Activated CD4-positive, alpha-beta T cell treated with anti-CD3 and anti-CD28 coated beads for 4 hours (primary cell): ENCODE measurements at places on chromosomes 4 and X.

DNA sequence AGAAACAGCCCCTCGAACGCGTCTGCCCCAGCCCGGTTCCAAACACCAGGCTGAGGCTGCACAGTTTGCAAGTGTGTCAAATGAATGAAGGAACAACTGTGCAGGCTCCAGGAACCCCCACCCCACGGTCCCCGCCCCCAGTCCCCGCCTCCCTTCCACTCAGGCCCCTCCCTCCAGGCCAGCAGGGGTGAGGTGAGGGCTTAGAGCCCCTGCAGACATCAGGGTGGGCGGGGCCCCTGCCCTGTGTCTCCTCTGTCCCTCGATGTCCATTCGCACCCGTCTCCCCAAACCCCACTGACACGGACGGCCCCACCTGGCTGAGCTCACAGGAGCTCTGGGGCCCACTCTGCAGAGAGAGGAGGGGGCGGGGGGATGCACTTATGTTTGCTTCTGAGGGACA is 28.5 kb downstream of the TACC3 start:
- no peak for DNase-seq

- no peak for DNase-seq
Observed at GRCh38 chr4:112170451-112170993, 25.3 kb downstream of the FAM241A start.

GRCh38 chr4:88738180-88738579 is 40.6 kb upstream of the NAP1L5 start:
- DNase-seq, result no peak

DNA sequence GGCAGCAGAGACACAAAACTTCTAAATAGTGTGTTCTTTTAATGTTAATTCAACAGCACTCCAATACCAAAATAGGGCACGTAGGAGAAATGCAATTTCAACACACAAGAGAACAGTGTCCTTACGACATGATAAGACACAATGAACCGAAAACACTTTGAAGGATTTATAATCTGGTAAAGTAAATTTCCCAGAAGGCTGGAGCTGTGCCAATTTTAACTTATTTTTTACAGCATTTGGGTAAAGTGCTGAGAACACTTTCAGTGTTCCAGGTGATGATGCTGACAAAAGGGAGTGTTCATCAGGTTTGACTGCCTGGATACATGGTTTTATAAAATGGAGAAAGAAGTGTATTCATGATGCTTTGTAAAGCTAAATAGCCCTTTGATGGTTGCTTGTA is 76.5 kb downstream of the MAPK10 start:
- DNase-seq, result no peak

DNA sequence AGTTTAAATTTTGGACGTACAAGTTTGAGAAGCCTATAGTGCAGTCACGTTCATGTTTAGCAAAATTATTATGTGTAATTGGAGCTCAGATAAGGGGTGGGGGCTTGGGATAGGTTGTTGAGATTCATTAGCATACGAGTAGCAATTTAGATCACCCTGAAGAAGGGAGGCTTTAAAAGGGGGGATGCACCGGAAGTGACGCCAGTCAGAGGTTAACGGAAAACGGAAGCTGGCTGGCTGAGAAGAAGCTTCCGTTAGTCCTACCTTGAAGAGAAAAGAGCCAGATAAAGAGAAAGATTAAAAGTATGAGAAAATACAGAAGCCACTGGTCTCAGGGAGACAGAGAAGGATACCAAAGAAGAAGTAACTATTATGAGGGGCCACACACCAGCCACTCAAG is 1.1 kb upstream of the NXT2 start:
- no peak for DNase-seq

DNA sequence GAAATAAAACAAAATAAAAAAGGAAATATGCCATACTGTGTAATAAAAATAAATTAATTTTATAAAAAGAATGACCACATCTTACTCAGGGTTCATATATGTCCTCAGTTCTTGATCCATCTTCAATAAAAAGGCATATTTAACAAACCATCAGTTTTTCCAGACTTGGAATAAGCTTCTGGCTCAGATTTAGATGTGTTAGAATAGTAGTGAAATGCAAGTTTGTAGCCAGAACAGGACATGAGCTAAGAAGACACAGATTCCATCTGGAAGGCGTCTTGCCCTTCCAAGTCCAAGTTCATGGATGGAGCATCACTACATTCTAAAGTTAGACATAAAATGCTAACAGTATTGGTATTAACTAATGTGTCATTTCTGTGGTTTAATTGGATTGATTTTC is 10.3 kb upstream of the LSM6 start:
- DNase-seq, result no peak

- no peak for DNase-seq
Observed at GRCh38 chrX:46502848-46503247, 42.4 kb downstream of the ZNF674 start.

- DNase-seq, result no peak
Observed at GRCh38 chr4:67101612-67102011, 443.7 kb downstream of the CENPC start.

DNA sequence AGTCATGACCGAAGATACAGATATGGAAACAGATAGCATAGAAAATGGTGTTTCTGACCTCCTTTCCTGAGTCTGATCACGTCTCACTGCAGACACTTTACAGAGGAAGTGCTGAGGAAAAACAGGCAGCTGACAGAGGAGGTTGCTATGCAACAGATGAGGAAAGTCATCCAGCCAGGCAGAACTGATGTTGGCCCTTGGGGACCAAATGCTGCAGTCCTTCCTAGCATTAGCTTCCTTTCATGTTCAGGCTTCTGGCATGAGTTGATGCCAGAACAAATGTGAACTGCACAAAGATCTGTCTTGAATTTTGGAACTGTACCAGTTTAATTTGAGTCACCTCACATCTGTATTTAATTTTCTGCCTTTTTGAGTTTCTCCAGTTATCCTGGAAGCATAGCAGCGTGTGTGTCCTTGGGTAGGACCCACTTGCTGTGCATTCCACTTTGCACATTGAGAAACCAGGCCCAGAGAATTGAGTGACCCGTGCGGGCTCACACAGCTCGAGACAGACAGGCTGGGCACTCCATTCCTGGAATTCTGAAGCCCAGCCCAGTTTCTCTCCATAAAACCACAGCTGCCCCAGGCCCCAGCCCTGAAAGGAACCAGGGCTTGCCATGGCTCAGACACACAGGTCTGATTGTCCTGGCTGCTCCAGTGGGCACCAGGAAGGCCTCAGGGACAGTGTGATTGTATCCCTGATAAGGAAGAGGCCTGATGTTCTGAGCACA is 1.4 kb upstream of the MAGED1 start:
- no peak for DNase-seq

DNA sequence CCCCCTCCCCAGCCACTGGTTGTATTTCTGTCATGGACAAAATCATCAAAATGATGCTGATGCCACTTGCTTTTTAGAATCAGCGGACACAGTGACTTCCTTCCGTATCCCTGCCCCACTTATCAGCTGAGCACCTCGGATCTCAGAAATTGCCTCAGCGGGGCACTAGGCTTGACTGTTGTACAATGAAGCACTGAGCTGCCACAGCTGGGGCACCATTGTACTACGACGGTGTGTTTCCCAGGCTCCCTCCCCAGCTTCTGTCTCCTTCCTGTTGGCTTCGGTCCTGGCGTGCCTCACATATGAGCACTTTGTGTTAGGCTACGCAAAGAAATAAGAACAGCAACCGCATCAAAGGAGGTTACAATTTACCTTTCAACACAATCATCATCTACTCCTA is 82.4 kb downstream of the F11 start:
- DNase-seq, result no peak

DNA sequence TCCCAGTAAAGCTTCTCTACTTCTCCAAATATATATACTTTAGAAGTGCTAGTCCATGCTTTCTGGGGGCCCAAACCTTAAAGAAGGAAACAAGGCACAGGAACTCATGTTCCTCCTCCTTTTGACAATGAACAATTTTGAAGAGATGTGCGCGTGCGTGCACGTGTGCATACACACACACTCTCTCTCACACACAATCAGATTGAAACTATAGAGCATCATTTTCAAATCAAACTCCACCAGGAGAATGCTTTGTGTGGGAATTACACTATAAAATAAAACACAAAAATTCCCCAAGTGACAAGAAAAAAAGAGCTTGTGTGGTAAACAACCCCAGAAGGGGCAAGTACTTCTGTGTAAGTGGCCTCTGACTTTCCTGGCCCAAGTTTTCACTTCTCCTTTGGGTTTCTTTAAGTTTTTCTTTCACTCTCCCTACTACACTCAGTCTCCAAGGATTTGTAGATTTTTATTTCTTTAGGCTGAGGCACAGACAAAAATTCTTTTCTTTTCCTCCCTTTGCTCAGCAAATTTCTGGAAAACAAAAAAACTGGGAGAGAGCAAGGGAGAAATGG is 46.6 kb upstream of the SHISA3 start:
- no peak for DNase-seq

- DNase-seq, result no peak
Observed at GRCh38 chrX:8044947-8045346, 117.7 kb upstream of the PNPLA4 start.

DNA sequence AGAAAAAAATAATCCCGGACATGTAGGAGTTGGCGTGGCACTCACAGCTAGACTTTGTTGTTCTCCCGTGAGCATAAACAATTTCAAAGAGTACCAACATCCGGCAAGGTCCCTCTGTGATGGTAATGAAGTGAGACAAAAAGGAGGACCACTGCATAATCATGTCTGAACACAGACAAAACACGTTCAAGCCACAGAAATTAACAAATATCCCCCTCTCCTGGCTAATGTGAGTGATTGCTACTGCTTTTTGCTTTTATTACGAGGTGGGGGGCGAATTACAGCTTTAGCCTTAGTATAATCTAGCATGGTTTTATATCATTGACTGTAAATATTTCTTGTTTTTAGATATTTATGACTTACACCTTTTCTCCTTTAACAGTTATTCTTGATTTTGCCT is 118.5 kb downstream of the PLS3 start:
- no peak for DNase-seq

- no peak for DNase-seq
Observed at GRCh38 chr4:173252024-173252935, 81.9 kb downstream of the HMGB2 start.

DNA sequence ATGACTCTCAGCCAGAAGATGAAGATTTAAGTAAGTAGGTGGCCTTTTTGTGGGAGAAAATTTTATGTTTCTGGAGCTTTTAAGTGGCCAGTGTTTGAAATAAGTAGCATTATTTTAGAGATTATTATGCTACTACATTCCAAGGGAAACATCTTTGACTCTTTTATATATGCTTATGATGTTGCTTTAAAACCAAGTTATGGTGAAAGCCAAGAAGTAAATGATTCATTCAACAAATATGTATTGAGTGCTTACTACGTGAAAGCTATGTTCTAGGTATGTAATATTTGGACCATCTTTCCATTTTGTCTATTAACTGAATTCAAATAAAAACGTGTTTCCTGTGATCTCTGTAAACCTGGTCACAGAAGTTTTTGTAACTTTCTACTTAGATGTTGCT is 58.3 kb downstream of the ZFX start:
- DNase-seq, result no peak

DNA sequence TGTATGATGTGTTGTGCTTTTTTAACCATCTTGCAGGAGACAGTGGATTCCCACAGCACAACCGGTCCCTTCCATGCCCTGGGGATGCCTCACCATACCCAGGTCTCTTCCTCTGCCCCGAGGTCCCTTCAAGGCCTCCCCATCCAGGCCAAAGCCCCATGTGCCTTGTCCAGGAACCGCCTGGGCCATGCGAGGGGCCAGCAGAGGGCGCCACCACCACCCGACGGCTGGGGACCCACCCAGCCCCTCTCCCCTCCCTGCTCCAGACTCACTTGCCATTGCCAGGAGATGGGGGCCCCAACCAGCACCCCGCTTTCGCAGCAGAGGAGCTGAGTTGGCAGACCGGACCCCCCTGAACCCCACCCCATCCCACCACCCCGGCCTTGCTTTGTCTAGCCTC is 485.5 kb downstream of the TRAM1L1 start:
- no peak for DNase-seq

- no peak for DNase-seq
Observed at GRCh38 chrX:5528057-5528456, 700.6 kb downstream of the NLGN4X start.

- DNase-seq, result no peak
Observed at GRCh38 chr4:184102488-184102887, 115.2 kb downstream of the ENPP6 start.

- no peak for DNase-seq
Observed at GRCh38 chrX:69493193-69493592, 10.9 kb upstream of the NALF2 start.

- DNase-seq, result no peak
Observed at GRCh38 chrX:111270339-111270738, at the start of gene CAPN6. Gene CAPN6 (minus strand): TSS chrX:111270483. CDS start chrX:111263936, 6,547 bp downstream.

GRCh38 chr4:147173797-147174432 is 228.3 kb upstream of the TTC29 start:
- DNase-seq, result no peak

GRCh38 chr4:173748353-173748752 is 218.3 kb upstream of the HAND2 start:
- DNase-seq, result no peak

- DNase-seq, result no peak
Observed at GRCh38 chrX:131942034-131942433, 81.1 kb upstream of the STK26 start.

DNA sequence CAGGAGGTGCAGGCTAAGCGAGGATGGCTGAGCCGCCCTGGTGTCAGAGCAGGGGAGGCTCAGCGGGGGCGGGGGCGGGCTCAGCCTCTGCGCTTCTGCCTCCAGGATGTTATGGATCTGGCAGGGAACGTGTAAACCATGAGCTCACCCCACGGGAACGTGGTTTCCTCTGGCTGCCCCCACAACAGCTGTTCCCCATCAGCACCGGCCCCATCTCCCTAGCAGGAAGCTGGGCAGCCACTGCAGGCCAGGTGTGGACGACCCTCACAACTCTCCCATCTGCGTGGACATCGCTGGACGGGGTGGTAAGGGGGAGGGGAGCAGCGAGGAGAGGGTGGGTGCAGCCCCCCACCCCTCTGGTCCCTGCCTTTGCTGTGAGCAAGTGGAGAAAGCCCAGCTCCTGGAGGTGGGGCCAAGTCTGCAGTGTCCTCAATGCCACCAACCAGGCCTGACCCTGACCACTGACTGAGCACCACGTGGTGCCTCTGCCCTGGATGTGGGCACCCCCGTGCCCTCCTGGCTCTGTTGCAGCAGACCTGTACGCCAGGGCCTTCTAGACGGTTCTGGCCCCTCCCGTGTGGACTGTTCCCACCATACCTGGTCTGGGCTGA is 28.1 kb upstream of the SPON2 start:
- DNase-seq, result no peak

GRCh38 chr4:82217986-82218715 is 155.6 kb downstream of the HNRNPD start:
- no peak for DNase-seq

- DNase-seq, result no peak
Observed at GRCh38 chrX:70478526-70479245, 34.1 kb downstream of the DLG3 start.
